NCI-H2081 (cell line): ENCODE measurements at places on chromosomes 6 and 20.
A peak's percentile ranks its signal among the peaks of the same experiment; 100 is the strongest.

DNA sequence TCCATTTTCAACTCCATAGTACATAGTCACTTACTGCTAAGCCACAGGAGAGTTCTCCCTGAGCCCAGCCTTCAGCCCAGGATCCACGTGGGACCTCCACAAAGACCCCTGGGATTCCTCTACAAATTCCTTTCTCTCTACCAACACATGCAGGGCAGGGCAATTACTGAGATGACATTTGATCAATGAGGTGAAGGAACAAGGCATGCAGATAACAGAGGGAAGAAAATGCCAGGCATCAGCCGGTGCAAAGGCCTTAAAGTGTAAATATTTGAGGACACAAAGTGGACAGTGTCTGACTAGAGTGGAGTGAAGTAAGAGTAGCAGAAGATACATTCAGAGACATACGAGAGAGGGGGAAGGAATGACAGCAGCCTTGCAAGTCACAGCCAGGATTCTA lies 70.2 kb downstream of the HS3ST5 start:
- no peak for DNase-seq

DNA sequence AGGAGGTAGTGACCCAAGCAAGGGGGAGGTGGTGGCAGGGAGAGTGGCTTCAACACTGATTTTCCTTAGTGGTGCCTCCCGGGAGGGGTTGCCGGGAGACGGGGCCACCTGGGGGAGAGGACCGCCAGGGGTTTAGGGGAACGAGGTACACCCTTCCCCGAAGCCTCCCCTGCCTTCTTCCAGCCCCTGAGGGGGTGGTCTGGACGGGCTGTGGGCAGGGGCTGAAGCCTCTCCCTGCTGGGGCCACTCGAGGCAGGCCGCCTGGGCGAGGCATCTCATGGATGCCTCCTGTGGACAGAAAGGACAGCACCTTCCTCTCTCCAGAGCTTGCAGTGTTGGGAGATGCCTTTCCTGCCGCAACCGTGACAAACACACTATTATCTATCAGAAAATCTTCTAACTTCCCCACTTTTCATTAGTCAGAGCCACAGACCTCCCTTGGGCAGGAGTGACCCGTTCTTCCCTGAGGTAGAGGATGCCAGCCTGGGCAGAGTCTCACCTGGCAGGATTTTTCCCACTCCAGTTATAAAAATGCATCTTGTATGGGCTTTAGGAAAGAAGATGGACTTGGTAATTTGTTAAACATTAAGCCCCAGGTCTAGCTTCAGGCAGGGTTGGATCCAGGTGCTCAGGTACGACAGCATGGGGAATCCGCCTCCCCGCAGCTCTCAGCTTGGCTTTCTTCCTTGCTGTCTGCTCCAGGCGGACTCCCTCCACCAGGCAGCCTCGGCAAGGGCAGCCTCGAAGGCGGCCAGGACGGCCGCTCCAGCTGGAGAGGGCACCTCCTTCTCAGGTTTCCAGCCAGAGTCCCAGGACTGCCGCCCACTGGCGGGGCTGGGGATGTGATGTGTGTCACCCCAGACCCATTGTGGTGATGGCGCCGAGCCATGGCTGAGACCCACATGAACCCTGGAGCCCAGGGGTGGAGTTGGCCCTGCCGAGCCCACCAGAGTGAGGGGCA lies 11.0 kb downstream of the HRH3 start:
- DNase-seq = peak; percentile 48

- DNase-seq = no peak
These were observed 140.2 kb upstream of the RPS6KA2 start for GRCh38 chr6:166767230-166767629.

- no peak for DNase-seq
These were observed 253.2 kb downstream of the HAO1 start for GRCh38 chr20:7687065-7687464.

DNA sequence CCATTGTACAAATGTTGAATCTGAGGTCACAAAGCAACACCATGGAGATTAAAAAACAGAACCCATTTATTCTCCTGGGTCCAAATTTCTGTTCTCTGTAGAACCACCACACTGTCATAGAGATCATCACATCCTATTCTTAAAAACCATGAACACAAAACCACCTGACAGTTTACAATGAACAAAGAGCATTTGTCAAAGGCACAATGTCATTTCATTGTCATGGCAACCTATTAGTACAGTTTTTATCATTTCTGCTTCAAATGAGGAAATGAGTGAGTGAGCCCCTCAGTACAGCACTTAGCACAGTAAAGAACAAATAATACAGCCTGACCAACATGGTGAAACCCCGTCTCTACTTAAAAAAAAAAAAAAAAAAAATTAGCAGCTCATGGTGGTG lies 23.1 kb upstream of the LAMP5 start:
- no peak for DNase-seq

DNA sequence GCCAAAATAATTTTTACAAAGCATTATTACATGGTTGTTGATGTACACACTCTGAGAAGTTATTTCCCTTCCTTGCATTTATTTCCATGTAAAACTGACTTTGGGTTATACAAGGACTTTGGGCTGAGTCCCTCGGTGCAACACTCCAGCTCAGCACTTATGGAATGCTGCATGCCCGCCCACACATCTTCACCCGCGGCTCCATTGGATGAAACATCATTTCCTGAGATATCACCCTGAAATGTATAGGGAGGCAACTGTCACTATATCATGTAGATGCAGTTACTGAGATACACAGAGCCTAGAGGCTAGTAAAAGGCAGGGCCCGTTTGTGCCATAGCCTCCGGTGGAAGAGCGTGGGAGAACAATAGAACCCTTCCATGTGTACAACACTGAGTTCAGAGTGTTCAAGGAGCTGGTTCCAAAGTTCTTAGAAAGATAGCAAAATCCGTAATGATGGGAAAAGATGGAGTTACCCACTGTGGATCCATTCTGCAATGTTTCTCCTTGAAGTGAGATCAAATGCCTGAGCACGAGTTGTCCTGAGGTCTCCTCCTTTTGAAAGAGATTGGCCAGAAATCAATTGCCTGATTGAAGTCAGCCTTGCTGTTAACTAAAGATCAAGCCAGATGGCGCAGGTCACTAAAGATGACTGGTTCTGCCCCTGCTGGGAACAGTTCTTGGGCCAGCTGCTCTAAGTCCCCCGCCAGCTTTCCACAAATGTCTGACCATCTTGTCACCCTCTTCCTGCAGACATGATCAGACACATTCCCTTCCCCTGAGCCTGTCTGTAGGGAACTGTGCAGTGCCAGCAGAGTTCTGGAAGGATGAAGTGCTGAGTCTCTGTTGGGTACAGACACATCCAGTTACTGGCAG lies 100.9 kb upstream of the IYD start:
- DNase-seq = no peak
